SHP77 (cell line): ENCODE measurements at places on chromosomes 5 and 9.

- DNase-seq, result no peak
Measured at GRCh38 chr9:68509689-68510088, 31.0 kb downstream of the TMEM252 start.

GRCh38 chr5:179762079-179762780 lies 29.6 kb downstream of the MAML1 start:
- DNase-seq, result peak; percentile 27

GRCh38 chr5:150386024-150386855 lies 26.5 kb downstream of the CD74 start:
- DNase-seq, result no peak

GRCh38 chr9:37778534-37778933 lies 6.3 kb downstream of the EXOSC3 start:
- DNase-seq, result no peak
